ENCODE measurements at places on chromosomes 2 and 18.

GRCh38 chr2:29632018-29632417, 289.4 kb downstream of the ALK start:
- no peak for DNase-seq

GRCh38 chr2:225008935-225009334, 33.3 kb downstream of the DOCK10 start:
- no peak for DNase-seq

- no peak for DNase-seq
These were observed 55.0 kb downstream of the NDUFA10 start for GRCh38 chr2:239970004-239970623.

- DNase-seq: no peak
These were observed 155.5 kb upstream of the ACVR2A start for GRCh38 chr2:147689220-147689909.

- DNase-seq: no peak
These were observed 53.8 kb downstream of the SEMA4F start for GRCh38 chr2:74707837-74708236.
